ENCODE measurements at places on chromosomes 1 and 21. TPM values are rescaled to one million over a fixed set of nuclear protein-coding genes. Genes with fewer than 3 reads are reported as not detected.

SPRR2E gene
- total RNA-seq: not detected

GPR137B gene
- total RNA-seq: 14.8 TPM

DNA sequence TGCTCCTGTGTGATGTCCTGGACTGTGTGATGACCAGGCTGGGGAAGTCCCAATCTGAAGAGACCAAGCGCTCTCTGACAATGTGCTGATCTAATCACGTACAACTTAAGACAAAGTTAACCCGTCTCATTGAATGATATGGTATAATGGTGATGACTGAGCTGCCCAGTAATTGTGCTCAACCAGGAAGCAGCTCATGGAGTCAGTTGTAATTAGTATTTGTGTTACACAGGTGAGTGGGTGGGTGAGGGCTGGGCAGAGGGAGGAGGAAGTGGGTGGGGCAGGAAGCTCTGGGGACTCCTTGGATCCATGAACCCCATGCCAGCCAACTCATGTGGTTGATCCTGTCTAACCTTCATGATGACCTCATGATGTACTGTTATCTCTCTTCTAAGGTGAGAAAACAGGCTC lies 8.7 kb upstream of the ECE1 start:
- no peak for DNase-seq

DNA sequence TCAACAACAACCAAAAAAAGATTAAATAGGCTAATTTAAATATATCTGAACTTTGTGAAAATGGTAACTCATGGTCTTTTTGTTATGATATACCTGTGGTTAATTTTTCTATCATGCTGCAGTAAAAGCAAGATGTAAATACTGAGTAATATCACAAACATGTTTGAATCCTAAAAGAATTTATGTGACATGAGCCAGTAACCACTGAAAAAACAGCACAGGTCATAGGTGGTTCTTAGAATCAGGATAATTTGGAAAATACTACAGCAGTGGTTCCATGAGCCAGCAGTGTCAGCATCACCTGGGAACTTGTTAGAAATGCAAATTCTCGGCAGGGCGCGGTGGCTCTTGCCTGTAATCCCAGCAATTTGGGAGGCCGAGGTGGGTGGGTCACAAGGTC lies 4.1 kb downstream of the ATP5IF1 start:
- DNase-seq: no peak

- DNase-seq: no peak
Measured at GRCh38 chr1:178724728-178725465, at the start of gene RALGPS2. TSS of gene RALGPS2 (plus strand) at chr1:178725244. CDS start at chr1:178776765, 51,521 bp downstream.

DNA sequence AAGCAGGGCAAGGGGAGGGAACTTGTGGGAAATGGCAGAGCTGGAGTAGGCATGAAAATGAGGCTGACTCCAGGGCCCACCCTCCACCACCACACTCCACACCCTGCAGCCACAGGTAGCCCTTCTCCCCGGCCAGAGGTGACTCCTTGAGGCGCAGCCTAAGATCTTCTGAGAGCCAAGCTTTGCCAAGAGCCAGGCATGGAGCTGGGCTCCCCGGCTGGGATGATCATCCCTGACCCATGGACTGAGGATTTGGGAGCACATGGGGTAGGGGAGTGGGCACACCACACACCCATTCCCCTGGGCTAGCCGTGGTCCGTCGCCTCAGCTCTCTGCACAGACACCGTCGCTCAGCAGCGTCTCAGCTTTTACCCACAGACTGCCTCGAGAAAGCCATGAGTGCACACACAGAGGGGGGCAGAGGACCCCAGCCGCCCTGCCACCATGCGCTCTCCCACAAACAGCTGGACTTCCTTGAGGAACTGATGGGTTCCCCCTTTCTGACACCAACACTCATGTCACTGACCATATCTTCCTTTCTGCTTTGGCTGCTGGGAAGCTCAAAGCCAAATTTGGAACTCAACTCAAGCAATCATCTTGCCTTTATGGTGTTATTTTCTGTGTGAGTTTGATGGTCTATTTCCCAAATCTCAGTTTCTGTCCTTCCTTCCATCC lies 123.6 kb upstream of the RUNX3 start:
- no peak for DNase-seq

DNA sequence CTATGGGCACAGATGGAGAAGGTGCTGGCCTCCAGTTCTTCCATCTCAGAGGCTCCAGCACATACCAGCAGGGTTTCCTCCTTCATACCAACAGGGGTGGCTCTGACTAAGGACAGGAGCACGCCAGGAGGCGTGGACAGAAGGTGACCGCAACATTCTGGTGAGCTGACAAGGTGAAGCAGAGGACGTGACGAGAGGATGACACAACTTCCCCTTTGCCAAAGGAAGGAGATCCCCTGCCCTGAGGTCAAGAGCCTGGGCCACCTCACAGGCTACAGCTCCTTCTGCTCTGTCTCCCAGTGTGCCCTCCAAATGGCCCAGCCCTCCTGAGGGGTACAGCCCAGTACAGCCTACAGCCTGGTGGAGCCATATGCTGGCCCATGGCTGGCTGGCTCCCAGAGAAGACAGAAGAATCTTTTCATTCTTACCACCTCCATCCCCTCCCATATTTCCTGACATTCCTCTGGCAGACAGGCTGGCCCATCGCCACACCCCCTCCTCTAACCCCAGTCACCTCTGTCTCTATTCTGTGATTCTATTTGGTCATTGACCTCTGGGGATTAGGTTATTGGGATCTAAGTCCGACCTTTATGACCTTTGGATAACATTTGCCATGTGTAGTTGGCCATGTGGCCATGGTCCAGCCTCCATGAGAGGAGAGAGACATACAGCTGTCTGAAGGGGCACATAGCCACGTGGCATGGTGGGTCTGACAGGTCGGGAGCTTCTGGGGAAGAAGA lies 5.1 kb upstream of the LAMB3 start:
- DNase-seq: no peak

Data from epithelial cell of proximal tubule (primary cell).